ENCODE measurements at places on chromosomes 11 and 22.
A peak's percentile ranks its signal among the peaks of the same experiment; 100 is the strongest.

- DNase-seq, result no peak
Observed at GRCh38 chr11:35142481-35143075, 3.6 kb downstream of the CD44 start.

DNA sequence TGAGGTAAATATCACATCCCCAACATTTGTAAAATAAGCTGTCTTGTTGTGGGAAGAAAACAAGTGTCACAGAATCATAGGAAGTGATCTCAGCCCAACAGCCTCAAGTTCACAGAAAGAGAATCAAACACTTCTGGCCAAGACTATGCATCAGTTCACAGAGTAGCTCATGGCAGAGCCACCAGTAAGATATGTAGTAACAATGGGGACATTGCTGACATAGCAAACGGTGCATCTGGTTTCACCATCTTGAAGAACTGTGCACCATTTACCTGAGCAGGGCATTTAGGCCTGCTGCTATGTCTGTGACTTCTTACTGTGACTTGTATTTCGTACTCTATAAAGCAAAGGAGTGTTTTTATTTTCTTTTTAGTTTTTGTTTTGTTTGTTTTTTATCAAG lies 585.3 kb upstream of the FAT3 start:
- DNase-seq, result no peak

DNA sequence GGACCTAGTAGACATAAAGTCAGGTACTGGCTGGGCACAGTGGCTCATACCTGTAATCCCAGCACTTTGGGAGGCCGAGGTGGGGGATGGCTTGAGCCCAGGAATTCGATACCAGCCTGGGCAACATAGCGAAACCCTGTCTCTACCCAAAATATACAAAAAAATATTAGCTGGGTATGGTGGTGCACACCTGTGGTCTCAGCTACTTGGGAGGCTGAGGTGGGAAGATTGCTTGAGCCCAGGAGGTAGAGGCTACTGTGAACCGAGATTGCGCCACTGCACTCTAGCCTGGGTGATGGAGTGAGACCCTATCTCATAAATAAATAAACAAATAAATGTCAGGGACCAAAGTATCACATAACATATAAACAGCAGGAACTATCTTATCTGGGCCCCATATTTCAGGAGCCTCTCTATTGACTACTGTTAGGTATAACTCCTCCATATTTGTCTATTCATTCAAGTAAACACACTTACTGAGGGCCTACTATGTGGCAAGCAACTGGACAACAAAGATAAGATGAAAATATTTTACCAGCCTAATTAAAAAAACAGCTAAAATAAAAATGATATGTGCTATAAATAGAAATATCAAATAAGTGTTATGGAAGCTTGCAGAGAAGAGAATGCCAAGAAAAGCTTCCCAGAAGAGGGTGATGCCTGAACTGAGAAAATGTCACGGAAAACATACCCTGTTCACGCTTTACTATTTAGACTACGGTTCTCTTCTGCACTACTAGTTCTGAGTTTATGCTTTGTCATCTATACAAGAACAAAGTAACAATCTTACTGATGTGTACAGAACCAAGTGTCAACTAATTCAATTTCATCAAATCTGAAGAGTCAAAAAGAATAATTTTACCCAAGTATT lies 2.0 kb downstream of the NUP98 start:
- no peak for DNase-seq

- DNase-seq, result no peak
Observed at GRCh38 chr11:65611758-65612603, 2.0 kb downstream of the MAP3K11 start.

DNA sequence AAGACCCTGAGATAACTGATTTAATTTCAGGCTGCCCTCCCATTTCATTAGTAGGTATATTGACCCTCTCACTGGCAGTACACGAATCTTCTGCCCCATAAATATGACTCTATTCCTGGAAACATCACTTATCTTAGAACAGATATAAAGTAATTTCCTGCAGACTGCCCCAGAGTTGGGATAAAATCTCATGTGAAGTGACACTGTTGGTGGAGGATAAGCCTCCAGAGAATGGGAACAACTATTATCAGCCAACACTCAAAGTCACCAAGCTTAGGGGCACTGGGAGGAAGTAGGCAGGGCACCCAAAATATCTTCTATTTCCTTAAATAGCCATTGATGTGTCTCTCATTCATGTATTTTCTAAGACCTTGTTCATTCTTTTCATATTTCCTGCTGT lies 8.2 kb downstream of the OR51B5 start:
- no peak for DNase-seq

DNA sequence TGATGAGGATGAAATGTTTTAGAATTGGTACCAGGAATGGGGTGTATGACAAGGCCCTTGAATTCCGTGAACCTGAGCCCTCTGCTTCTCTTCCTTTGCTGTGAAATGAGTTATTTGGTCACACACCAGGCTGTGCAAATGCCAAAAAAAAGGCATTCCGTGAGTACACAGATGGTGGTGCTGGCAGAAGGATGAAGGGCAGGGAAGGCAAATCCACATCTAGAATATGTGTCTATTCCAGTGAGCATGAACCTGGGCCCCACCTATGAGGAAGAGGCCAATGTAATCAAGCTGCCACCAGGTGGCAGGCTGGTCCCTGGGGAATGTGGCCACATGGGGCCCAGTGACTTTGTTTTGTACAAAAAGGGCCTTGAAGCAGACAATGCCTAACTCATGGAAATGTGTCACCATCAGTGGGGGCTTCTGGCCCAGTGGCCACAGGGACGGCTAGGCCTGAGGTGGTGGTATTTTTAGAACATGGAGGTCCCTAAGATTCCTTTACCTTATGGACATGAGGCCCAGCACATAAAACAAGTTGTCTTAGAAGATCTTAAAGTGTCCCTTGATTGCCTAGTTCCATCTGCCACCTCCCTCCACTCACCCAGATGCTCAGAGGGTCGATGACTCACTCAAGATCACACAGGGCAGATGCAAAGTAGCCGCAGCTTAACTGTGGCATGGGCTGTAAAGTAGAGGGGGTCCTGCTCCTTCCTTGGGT lies 3.9 kb upstream of the RNF215 start:
- DNase-seq, result peak; percentile 66

DNA sequence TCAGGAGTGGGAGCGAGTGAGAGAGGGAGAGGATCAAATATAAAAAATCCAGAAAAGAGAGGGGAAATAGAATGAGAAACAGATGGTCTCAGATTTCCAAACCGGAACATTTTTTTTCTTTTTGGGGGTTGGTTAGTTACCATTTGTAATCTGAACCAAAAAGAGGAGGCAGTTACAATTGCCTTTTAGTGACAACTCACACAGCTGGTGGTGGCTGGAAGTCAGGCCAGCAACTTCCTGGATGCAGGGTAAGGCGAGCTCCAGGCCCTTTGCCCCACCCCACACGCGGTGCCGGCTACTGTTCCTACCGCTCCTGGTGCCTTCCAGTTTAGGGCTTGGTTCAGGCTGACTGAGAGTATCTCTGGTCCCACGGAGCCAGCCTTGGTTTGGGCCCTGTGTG lies 21.0 kb upstream of the UBASH3B start:
- peak; percentile 49 for DNase-seq

DNA sequence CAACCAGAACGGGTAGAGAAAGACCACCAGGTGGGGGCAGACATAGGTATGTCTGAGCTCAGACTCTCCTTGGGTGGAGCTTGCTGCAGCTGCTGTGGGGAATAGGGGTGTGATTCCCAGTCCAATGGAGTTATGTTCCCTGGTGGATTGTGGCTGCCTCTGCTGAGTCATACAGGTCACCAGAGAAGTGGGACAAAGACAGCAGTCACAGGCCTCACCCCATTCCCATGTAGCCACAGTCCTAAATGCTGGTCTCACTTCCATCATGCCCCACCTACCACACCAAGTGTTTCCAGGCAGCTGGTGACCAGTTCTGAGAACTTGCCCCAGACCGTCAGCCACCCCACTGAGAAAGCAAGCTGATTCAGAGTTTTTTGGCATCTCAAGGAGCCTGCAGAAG lies 17.5 kb downstream of the OR52E5 start:
- no peak for DNase-seq

DNA sequence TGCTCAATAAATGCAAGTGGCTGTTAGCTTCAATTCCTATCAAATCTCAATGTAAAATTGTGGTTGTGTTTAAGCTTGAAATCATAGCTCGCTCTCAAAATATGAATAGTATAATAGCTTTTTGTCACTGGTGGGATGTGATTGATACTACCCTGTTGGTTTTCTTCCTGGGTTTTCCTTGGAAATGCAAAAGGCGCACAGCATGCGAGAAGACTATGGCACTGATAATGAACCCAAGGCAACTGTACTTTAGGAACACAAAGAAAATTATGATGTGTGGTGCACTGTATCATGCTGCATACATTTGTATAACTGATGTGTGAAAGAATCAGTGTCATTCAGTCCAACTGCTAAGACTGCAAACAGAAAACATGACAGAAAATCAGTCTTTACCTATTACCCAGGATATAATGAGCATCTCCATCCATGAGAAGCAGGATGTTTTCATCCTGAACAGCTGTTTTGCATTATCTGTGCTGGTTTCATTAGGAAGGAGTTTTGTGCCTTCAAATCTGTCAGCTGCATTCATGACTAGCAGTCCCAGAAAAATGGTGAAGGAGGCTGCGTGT lies 101.2 kb downstream of the TRPC6 start:
- DNase-seq, result no peak

DNA sequence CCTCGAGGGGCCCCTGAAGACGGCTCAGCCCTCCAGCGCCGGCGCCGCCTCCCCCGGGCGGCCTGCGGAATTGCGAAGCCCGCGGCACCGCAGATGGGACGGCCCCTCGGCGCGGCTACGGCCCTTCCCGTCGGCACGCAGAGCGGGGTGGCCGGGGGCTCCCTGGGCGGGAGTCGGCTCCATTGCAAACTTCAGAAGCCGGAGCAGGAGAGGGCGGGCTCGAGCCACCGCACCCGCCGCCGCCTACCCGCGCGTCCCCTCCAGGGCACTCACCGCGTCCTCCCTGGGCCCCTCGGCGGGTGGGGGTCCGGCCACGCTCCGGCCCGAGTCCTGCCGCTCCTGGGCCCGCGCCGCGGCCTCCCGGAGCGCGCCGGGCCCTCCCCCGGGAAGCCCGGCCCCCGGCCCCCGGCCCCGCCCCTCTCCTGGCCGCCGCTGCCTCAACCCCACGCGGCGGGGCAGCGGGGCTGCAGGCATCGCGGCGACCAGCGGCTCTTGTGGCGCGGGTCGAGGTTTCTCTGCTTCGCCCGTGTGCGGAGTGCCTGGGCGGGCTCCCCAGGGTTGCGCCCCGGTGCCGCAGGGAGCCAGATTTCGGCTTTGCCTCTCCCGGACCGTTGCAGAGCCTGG lies at the start of gene PACSIN3:
Gene PACSIN3 (minus strand): TSS at position 359 of the 624 bp plus-strand sequence. CDS start 3,707 bp downstream, outside the sequence.
- DNase-seq, result no peak

GRCh38 chr11:112355726-112356125 lies 95.1 kb upstream of the PLET1 start:
- DNase-seq, result no peak

- no peak for DNase-seq
Observed at GRCh38 chr11:110907629-110908028, 195.4 kb upstream of the ARHGAP20 start.

DNA sequence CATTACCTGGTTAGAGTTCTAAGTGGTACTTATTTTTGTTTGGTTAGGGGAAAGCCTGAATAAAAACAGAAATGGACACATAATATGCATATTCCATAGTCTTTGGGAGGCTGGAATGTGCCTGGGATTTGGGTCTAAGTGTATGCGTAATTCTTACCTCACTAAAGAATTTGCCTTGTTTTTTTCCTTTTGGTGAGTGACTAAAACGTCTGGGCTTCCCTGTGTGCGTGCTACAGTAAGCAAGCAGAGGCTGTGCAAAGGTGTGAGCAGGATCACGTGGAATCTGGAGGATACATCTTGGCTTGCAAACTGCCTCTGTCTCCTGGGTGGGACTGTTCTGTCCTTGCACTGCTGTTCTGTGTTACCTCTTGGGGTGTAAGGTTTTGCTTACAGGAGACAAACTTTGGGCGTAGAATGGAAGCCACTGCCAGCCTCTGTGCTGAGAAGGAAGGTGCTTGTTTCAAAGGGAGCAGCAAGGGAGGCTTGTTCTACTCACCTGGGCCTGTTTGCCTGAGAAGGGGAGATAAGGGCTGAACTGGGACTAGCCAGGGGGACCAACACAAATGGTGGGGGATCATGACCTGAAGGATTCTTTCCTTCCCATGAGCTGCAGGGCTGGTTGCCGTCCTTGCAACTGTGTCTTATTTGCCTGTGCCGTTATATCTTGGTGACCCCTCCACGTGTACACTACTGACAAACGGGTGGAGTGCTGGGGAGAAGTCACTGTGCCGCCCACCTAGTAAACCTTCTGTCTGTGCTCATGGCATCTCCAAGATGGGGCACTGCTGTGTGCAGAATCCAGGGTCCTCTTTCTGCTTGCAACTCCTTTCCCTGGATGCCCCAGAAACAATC lies 4.5 kb downstream of the NEAT1 start:
- no peak for DNase-seq

GRCh38 chr22:23149743-23150238 lies 4.5 kb downstream of the RAB36 start:
- DNase-seq, result no peak
